ENCODE measurements at places on chromosomes 4 and X.

DNA sequence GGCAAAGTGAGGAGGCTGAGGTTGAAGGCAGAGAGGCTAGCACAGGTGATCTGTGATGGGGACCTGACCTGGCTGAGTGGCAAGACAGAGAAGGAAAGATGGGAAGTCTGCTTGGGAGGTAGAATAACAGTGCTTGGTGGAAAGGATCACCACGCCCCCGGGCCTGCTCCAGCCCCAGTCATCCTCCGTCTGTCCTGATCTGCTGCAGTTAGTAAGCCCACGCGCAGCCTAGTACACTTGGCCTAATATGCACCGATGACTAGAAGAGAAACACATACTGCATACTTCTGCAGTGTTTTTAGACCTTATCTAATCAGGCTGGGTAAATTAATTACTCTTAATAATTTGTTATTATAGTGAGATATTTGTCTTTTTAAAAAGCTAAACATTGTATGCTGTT, 103.7 kb upstream of the KLF3 start:
- no peaks in the 10 kb centered on the region for H3K27me3 ChIP-seq
- H3K4me1 ChIP-seq: peaks cover 21% of the 10 kb centered on the region
- H3K4me3 ChIP-seq: no peak overlapping the region
- DNase-seq: no peak
- H3K27ac ChIP-seq: no peak overlapping the region

DNA sequence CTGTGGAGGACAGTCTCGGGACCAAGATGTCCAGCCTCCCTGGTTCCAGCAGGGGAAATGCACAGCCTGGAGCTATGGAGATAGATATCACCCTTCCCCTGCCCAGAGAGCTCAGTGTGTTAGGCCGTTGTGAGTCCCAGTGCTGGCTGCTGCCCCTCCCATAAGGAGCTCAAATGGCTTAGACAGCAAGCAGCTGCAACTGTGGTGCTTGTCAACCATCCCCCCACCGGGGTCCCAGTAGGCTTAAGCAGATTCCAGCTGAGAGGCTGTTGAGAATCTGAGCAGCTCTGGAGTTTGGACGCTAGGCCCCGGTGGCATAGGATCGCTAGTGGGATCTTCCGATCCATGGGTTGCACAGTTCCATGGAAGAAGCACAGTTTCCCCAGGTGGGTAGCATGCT, 181.8 kb upstream of the POF1B start:
- no peaks in the 10 kb centered on the region for H3K27me3 ChIP-seq
- no peaks in the 10 kb centered on the region for H3K36me3 ChIP-seq
- DNase-seq: no peak
- H3K4me1 ChIP-seq: no peaks in the 10 kb centered on the region
- H3K4me3 ChIP-seq: no peak overlapping the region
- no peak overlapping the region for H3K27ac ChIP-seq

DNA sequence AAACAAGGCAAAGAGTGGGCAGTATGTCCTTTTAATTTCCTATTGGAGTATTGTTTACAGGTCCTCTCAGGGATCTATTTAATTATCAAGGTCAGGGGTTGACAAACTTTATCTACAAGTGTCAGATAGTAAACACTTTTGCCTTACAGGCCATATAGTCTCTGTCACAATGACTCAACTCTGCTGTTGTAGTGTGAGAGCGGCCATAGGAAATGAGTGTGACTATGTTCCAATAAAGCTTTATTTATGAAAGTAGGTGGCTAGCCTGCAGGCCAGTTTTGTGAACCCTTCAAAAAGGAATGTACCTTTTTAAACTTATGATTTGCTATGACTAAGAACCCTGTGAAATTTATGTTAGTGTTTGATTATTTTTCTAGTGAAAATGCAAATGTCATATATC, 156.1 kb downstream of the GPAT3 start:
- no peak overlapping the region for H3K27ac ChIP-seq
- DNase-seq: no peak
- H3K27me3 ChIP-seq: no peaks in the 10 kb centered on the region
- no peaks in the 10 kb centered on the region for H3K36me3 ChIP-seq
- H3K4me3 ChIP-seq: no peak overlapping the region

- H3K27me3 ChIP-seq: no peaks in the 10 kb centered on the region
- H3K27ac ChIP-seq: no peak overlapping the region
- H3K36me3 ChIP-seq: no peaks in the 10 kb centered on the region
- H3K4me3 ChIP-seq: no peak overlapping the region
- H3K4me1 ChIP-seq: no peaks in the 10 kb centered on the region
These were observed 39.6 kb downstream of the FGFBP1 start for GRCh38 chr4:15898902-15899301.

- no peak overlapping the region for H3K27ac ChIP-seq
- H3K27me3 ChIP-seq: no peaks in the 10 kb centered on the region
- peaks cover 5% of the 10 kb centered on the region for H3K4me1 ChIP-seq
- no peak overlapping the region for H3K4me3 ChIP-seq
- H3K36me3 ChIP-seq: no peaks in the 10 kb centered on the region
These were observed 47.2 kb upstream of the RBPJ start for GRCh38 chr4:26273616-26273980.

GRCh38 chrX:114582698-114583395, 1.0 kb upstream of the HTR2C start:
- no peak overlapping the region for H3K4me3 ChIP-seq
- H3K36me3 ChIP-seq: no peaks in the 10 kb centered on the region
- no peaks in the 10 kb centered on the region for H3K4me1 ChIP-seq
- no peak for DNase-seq

DNA sequence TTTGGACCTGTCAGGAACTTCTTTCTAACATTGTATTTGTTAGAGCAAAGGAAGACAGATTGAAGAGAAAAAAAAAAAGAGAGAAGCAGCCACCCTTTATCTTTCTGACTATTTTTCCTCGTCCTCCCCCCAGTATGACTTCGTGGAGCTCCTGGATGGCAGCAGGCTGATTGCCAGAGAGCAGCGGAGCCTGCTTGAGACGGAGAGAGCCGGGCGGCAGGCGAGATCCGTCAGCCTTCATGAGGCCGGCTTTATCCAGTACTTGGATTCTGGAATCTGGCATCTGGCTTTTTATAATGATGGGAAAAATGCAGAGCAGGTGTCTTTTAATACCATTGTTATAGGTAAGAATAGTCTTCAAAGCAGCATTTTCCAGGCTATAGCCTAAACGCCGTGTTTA, 237.7 kb downstream of the DCTD start:
- DNase-seq: no peak
- no peaks in the 10 kb centered on the region for H3K36me3 ChIP-seq
- no peaks in the 10 kb centered on the region for H3K4me1 ChIP-seq
- no peak overlapping the region for H3K27ac ChIP-seq
- H3K4me3 ChIP-seq: no peak overlapping the region

GRCh38 chr4:158891256-158891655, 122.4 kb downstream of the FNIP2 start:
- H3K36me3 ChIP-seq: no peaks in the 10 kb centered on the region
- H3K27me3 ChIP-seq: no peaks in the 10 kb centered on the region
- H3K4me1 ChIP-seq: no peaks in the 10 kb centered on the region
- DNase-seq: no peak
- H3K27ac ChIP-seq: no peak overlapping the region

GRCh38 chrX:140229191-140229590, 263.9 kb upstream of the CXorf66 start:
- no peaks in the 10 kb centered on the region for H3K4me1 ChIP-seq
- H3K4me3 ChIP-seq: no peak overlapping the region
- no peaks in the 10 kb centered on the region for H3K36me3 ChIP-seq
- no peak for DNase-seq
- H3K27ac ChIP-seq: no peak overlapping the region

GRCh38 chr4:84215217-84215616, 283.9 kb downstream of the NKX6-1 start:
- no peak for DNase-seq
- no peaks in the 10 kb centered on the region for H3K36me3 ChIP-seq
- no peaks in the 10 kb centered on the region for H3K4me1 ChIP-seq
- no peak overlapping the region for H3K27ac ChIP-seq
- H3K27me3 ChIP-seq: no peaks in the 10 kb centered on the region
- no peak overlapping the region for H3K4me3 ChIP-seq
